ENCODE measurements at places on chromosomes 4 and X.

GRCh38 chrX:120140293-120140981 is 18.0 kb upstream of the RHOXF2 start:
- no peak for DNase-seq

DNA sequence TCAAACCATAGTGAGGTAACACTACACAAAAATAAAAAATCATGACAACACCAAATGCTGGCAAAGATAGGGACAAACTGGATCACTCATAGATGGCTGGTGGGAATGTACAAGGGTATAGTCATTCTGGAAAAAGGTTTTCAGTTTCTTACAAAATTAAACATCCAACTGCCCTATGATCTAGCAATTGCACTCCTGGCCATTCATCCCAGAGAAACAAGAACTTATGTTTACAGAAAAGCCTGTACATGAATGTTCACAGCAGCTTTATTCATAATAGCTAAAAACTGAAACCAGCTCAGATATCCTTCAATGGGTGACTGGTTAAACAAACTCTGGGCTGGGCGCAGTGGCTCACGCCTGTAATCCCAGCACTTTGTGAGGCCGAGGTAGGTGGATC is 43.3 kb downstream of the NYX start:
- no peak for DNase-seq

DNA sequence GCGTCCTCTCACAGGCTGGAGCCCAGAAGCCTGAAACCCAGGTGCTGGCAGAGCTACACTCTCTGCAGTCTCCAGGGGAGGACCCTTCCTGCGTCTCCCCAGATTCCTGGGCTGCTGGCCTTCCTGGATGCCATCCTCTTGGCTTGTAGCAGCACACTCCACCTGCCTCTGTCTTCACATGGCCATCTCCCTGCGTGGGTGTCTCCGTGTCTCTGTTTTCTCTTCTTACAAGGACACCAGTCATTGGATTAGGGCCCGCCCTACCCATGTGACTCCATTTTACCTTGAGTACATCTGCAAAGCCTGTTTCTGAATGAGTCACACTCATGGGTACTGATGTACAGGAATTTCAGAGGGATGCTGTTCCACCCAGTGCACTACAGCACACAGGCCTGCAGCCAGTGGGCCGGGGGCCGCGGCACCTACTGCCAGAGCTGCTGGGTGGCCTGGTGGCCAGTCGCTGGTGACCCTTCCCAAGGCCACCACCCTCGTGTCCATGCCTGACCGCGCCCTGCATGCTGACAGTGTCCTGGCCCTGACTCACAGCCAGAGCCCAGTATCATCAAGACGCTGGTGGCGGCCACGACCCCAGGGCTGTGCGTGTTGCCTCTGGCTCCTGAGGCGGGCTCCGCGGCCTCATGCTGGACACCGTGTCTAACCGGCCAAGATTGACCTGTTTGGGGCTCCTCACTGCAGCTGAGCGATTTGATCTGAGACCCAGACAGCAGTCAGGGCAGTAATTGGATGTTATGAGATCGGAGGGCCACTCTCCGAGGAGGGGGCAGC is 63.6 kb upstream of the NKX1-1 start:
- DNase-seq: no peak

DNA sequence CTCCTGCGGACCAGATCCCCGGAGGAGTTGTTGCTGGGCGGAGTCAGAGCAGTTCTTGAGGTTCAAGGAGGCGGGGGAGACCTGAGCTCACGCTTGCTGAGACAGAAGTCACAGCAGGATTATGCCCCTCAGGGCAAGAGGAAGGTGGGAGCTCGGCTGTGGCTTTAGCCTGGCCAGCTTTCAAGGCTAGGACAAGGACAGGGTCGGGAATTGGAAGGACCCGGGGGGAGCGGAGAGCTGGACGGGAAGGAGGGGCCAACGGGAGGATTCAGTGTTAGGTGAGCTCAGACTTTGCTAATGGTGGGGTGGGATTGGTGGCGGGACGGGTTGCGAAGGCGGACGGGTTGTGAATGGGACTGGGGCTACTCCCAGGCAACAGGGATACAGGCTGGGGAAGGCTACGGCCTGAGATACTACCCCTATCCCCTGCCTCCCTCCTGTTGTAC is at the start of gene RIBC1:
TSS of gene RIBC1 (plus strand) at position 13 of the 446 bp plus-strand sequence. CDS start 3,404 bp downstream, outside the sequence.
- DNase-seq: no peak

- no peak for DNase-seq
Observed at GRCh38 chr4:123671636-123672404, 275.2 kb downstream of the SPRY1 start.

- DNase-seq: no peak
Observed at GRCh38 chr4:152659806-152660205, 20.0 kb downstream of the TMEM154 start.

DNA sequence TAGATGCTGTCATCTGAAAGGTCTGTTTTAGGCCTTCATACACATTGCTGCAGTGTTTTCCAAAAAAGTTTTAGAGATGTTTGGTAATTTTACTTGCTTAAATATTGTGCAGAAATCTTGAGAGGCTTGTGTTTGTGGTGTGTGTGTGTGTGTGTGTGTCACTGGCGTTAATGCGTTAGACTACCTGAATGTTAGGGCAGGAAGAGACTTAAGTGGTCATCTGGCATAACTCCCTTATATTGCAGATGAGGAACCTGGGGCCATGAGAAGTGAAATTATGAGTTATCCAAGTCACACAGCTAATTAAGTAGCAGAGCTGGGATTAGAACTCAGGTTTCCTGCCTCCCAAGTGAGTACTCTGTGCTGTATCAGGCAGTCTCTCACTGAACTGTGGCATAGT is 1.4 kb downstream of the LSM6 start:
- DNase-seq: no peak

DNA sequence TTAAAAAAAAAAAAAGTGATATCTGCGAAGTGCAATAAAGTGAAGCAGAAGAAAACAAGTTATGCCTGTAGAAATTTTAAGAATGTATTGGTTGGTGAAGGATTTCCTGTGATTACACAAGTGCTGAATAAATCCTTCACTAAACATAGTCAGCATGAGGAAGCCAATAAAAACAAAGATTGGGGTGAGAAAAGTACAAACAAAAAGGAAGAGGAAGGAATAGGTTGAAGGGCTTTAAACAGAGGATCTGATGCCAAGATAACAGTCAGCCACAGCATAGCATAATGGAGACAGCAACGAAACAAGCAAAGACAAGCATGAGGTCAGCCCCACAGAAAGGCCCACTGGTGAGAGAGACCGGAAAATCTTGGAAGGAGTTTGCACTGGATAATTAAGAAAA is 372.2 kb downstream of the ADAM29 start:
- no peak for DNase-seq

- no peak for DNase-seq
Observed at GRCh38 chr4:7154351-7154981, 37.9 kb upstream of the SORCS2 start.

- DNase-seq: no peak
Observed at GRCh38 chr4:76305033-76305687, 1.4 kb upstream of the STBD1 start.

GRCh38 chrX:11509786-11510185 is 155.9 kb downstream of the ARHGAP6 start:
- DNase-seq: no peak

DNA sequence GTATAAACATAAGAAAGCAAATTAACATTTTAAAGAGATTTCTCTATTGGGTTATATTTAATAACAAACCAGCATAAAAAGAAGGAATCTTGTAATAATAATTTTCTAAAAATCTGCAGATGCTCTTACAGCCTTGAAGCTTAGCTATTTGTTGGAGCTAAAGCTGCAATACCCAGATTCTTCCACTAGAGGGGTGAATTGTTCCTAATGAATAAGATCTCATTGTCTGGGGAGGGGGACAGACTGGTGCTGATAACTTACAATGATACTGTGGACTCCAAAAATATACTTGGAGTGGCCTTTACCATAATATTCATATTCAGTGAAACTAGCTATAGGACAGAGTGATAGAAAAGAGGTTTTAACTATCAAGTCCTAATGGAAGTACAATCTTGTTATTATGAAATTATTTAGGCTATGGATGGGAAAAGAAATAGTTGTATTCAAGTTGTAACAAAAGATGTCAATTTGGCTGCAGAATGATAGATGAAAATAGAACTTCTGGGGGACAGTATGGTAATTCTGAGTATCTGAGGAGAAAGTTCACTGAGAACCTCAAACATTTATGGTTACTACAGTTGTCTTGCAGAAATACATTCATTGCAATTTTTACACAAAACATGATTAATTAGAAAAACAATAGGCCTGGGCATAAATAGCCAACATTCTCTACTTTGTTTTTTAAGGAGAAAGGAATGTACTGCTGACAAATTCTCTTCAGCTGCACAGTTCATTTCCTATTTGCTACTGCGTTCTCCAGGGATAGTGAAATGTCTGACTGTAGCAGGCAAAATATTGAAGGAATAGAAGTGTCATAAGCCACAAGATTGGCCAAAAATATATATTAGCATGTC is 443.3 kb downstream of the GBA3 start:
- DNase-seq: peak; percentile 56

DNA sequence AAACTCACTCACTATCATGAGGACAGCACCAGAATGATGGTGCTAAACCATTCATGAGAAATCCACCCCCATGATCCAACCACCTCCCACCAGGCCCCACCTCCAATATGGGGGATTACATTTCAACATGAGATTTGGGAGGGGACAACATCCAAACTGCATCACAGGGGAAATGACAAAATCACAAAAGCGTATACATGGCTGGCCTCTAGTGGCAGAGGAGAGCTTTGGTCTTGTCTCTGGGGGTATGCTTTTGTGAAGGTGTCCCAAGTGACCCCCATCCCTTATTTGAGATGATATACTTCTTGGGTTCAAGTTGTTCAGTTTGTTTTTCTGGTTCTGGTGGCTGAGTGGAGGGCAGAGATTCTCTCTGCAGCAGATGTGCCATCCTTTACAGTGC is 8.5 kb upstream of the SETD7 start:
- no peak for DNase-seq

- DNase-seq: peak; percentile 40
Observed at GRCh38 chr4:108979759-108980158, 216.9 kb upstream of the ETNPPL start.

DNA sequence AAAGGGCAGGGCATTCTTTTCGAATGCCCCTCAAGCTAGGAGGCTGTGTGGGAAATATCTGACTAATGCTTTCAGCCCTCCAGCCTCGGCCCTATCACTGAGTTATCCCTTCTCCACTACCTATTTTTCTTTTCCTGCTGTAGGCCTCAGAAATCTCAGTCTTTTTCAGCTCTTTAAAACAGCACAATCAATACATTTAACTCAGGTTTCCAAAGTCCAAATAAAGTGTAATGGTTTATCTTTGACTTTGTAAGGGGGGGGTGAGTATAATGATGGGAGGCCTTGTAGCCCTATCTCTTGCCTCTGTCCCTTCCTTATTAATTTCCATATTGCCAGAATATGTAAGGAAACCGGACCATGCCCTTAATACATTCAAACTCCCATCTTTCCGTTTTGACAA is 1.6 kb upstream of the WNK3 start:
- no peak for DNase-seq

DNA sequence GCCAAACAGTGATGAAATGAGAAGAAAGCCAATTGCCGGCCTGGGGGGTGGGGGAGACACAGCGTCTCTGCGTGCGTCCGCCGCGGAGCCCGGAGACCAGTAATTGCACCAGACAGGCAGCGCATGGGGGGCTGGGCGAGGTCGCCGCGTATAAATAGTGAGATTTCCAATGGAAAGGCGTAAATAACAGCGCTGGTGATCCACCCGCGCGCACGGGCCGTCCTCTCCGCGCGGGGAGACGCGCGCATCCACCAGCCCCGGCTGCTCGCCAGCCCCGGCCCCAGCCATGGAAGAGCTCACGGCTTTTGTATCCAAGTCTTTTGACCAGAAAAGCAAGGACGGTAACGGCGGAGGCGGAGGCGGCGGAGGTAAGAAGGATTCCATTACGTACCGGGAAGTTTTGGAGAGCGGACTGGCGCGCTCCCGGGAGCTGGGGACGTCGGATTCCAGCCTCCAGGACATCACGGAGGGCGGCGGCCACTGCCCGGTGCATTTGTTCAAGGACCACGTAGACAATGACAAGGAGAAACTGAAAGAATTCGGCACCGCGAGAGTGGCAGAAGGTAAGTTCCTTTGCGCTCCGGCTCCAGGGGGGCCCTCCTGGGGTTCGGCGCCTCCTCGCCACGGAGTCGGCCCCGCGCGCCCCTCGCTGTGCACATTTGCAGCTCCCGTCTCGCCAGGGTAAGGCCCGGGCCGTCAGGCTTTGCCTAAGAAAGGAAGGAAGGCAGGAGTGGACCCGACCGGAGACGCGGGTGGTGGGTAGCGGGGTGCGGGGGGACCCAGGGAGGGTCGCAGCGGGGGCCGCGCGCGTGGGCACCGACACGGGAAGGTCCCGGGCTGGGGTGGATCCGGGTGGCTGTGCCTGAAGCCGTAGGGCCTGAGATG is at the start of gene SHOX:
TSS of gene SHOX (plus strand) at position 180 of the 885 bp plus-strand sequence. CDS start at position 287, 107 bp downstream.
- DNase-seq: no peak

DNA sequence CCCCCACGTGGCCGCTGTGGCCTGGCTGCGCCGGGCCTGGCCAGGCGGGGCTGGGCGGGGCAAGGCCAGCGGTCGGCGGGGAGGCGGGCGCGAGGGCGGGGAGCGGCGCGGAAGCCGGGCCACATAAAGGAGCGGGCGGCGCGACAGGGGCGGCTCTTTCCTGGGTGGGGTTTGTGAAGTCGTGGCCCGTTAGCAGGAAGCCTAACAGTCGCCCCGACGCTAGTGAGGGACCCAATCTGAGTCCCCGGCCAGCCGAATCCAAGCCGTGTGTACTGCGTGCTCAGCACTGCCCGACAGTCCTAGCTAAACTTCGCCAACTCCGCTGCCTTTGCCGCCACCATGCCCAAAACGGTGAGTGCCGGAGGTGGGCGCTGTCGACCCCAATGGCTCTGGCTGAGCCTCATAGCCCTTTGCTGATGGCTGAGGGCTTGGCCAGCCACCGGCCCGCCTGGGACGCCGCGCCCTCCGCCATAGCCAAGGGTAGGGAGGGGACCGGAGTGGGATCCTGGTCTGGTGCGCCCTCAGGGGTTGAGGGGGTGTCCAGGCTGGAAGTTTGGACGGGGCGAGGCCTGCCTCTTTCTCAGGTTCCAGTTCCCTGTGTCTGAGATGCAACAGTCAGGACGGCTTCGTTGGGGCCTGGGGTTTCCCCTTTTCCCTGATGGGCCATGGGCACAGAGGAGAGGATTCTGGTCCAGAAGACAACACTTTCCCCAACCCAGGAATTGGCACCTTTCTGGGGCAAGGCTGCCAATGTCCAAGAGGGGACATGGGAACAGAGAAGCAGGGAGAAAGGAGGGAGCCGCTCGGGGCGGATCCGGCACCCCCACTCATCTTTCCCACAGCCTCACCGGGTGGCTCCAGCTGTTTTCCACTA is at the start of gene MSN:
TSS of gene MSN (plus strand) at position 152 of the 874 bp plus-strand sequence. CDS start at position 340, 188 bp downstream.
- peak; percentile 69 for DNase-seq

GRCh38 chr4:152780267-152780778 is 569 bp downstream of the ARFIP1 start:
- no peak for DNase-seq

DNA sequence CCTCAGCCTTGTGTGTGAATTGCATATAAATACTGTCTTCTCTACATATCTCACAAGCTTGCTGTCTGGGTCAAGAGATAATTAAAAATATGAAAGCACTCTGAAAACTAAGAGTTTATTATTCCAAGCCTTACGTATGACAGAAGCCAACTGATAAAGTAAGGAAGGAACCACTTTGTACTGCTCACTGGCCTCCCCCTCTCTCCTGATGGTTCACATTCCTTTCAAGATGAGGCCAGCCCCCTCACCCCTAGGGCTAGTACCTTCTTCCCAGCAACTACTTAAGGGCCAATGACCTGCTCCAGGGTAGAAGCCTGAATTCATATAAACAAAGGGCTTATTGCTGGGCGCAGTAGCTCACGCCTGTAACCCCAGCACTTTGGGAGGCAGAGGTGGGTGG is 5.4 kb upstream of the SOWAHD start:
- DNase-seq: no peak

Measured in hematopoietic multipotent progenitor cell treated with erythropoietin and hydrocortisone succinate and interleukin-3 and kit ligand, for 8 days (in vitro differentiated cells).